ENCODE measurements at places on chromosomes 7 and 10.
A peak's percentile ranks its signal among the peaks of the same experiment; 100 is the strongest.

DNA sequence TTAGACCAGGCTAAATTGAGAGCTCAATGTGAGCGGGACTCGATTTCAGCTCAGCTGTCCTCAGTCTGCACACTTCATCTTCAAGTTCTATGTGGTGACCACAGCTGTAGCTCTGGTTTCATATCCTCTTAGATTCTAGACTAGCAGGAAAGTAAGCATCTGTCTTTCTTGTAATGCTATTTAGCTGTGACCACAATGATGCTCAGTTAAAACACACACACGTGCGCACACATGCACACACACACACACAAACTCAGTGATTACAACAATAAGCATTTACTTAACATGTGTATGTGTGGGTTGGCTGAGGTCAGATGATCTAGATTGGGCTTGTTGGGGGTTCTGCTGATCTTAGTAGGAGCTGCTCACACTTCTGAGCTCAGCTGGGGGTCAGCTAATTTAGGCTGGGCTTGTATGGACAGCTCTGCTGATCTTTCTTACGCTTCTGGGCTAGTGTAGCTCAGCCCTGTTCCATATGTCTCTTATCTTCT, 82.5 kb downstream of the ZNF365 start:
- DNase-seq = no peak

GRCh38 chr10:63416376-63416775, 49.4 kb downstream of the JMJD1C start:
- peak; percentile 22 for DNase-seq

GRCh38 chr7:80047856-80048459, 86.7 kb upstream of the GNAI1 start:
- peak; percentile 60 for DNase-seq

DNA sequence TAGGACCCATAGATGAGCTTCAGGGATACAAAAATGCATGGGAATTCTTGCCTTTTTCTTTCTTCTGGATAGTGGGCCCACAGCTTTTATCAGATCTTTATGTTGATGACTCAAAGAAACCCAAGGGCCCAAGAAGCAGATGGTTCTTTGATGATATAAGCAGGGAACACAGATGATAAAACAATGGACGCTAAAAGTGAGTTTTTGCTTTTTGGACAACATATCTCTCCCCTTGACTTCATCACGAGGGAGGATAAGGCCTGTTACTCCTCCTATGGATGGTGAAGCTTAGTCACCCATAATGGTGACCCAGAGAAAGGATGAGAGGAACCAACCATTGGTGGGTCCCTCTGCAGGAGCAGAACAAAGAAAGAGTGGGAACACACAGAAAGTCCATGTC, 6.5 kb upstream of the OGA start:
- DNase-seq = no peak

DNA sequence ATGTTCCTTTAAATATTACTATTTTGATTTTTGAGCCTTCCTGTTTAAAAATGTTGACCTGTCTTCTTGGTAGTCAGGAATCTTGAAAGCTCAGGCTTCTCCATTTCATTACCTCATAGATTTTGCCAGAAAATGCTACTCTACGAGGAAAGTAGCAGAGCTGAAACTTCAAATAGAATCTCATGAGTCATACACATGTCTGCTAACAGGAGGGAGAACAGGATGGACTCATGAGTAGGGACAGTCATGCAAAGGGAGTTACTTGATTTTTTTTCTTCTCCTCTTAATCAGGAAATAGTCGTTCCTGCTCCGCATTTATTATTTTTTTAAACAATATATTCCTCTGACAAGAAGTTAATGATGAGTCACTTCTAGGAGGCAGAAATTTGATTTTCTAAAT, 37.0 kb upstream of the MINDY3 start:
- DNase-seq = no peak

GRCh38 chr7:138091032-138091431, 14.8 kb downstream of the AKR1D1 start:
- no peak for DNase-seq

DNA sequence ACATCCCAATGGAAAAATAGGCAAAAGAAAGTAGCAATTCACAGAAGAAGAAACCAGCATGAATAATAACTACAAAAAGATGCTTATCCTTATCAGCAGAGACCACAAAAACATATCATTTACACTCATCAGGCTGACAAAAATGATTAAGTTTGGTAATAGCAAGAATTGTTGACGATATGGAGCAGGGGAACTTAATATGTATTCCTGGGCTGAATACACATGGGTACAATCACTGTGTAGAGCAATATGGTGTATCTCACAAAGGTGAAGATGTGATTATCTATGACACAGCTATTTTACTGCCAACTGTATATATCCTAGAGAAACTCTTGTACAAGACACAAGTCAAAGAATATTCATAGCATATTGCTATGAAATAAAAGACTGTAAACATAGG, 141.8 kb upstream of the NOBOX start:
- no peak for DNase-seq

DNA sequence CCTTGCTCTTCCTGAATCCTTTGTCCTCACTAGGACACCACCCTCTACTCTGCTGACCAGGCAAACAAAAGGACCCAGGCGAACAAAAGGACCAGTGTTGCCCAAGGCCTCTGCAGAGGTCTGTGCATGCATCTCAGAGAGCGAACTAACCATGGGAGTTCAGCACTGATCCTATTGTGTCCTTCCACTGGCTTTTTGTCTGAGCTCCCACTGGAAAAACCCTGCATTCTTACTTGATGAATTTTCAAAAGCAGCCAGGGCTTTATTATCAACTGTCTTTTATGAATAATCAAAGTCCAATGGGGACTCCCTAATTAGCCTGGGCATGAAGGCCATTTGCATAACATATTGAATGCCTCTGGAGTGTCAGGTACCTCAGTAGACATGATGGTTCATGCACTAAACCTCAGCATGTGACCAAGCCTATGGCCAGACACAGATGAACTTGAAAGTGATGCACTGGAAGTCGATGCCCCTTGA, 140.6 kb downstream of the KCNMA1 start:
- DNase-seq = peak; percentile 61

- DNase-seq = peak; percentile 57
These were observed 12.6 kb downstream of the FAM200A start for GRCh38 chr7:99539213-99539811.

DNA sequence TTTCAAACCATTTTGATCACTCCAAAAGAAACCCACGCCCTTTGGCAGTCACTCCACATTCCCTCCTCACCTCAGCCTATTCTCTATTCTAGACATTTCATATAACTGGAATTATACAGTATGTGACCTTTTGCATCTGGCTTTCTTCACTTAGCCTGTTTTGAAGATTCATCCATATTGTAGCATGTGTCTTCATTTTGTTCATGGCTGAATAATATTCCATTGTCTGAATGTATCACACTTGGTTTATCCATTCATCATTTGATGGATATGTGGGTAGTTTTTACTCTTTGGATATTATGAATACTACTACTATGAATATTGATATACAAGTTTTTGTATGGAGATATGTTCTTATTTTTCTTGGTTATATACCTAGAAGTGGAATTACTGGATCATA, 3.5 kb upstream of the OTUD1 start:
- DNase-seq = no peak

DNA sequence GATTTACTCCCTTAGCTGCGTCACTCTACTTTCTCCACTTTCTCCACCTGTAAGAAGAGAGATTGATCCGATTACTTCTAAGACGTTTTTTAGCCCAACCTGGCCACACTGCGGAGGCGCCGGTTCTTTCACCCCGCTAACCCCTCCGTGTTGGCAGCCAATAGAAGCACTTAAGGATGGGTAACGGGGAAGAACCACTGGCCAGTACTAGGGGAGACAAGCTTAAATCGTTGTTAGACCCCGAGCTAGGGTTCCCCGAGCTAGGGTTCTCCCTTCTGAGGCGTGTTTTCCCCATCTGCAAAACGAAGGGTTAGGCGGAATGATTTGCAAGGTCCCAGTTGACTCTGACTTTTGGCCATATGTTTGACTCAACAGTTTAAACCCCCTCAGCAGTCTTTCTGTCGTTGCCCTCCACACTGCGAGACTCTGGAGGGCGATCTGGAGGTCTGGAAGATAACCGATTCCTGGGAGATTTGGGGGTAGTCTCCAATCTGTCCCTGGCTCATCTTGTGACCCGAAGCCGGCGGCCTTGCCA, 644 bp downstream of the UMAD1 start:
- DNase-seq = peak; percentile 77

- DNase-seq = peak; percentile 87
These were observed 12.3 kb upstream of the ASB4 start for GRCh38 chr7:95473276-95473985.

DNA sequence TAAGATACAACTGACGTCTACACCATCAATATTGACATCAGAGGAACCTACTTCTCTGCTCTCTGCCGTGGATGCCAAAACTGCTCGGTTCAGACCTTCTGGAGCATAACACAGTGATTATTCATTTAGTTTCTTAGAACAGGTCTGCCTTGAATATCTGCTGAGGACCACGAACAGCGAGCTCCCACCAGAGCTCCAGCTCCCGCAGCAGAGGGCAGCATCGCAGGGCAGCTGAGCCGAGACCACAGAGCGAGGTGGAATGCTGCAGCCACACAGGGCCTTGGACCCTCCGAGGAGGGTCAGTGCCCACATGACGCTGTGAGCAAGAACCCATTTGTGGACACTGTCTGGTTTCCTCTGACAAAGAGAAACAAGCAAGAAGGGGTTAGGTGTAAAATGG, 6.8 kb downstream of the VIPR2 start:
- no peak for DNase-seq

GRCh38 chr7:13910805-13911551, 78.5 kb downstream of the ETV1 start:
- peak; percentile 16 for DNase-seq

GRCh38 chr7:117830422-117830954, 42.8 kb downstream of the CTTNBP2 start:
- DNase-seq = no peak

DNA sequence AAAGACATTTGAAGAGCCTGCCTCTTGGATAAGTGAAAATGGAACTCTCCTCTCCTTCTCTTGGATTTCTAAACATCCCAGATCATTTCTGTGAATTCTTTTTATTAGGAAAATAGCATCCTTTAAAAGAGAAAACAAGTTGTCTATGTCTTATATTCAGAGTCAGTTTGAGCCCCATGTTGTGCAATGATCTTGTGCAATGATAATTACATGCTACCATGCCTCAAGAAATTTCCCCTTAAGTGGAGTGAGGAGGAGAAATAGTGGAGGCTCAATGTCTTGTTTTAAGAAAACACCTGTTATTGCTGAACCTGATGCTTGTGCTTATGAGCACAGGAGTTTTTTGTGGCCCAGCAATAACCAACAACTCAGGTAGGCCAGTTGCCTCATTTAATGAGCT, 103.6 kb downstream of the NPSR1 start:
- no peak for DNase-seq

GRCh38 chr10:107423903-107424302, 259.4 kb upstream of the SORCS1 start:
- DNase-seq = no peak

GRCh38 chr10:97153270-97153850, 32.4 kb downstream of the SLIT1 start:
- peak; percentile 24 for DNase-seq

- no peak for DNase-seq
These were observed 88.8 kb downstream of the SLC25A13 start for GRCh38 chr7:96233084-96233483.

- DNase-seq = no peak
These were observed 161.2 kb upstream of the FAM3C start for GRCh38 chr7:121557034-121557892.

- DNase-seq = peak; percentile 92
These were observed 28.1 kb downstream of the ARL4A start for GRCh38 chr7:12715372-12716133.

GRCh38 chr7:141646826-141647480, 55.0 kb downstream of the DENND11 start:
- no peak for DNase-seq

GRCh38 chr7:75988568-75989499, 5.6 kb downstream of the TMEM120A start:
- no peak for DNase-seq

GRCh38 chr10:117736655-117737054, 194.1 kb downstream of the EMX2 start:
- peak; percentile 66 for DNase-seq

DNA sequence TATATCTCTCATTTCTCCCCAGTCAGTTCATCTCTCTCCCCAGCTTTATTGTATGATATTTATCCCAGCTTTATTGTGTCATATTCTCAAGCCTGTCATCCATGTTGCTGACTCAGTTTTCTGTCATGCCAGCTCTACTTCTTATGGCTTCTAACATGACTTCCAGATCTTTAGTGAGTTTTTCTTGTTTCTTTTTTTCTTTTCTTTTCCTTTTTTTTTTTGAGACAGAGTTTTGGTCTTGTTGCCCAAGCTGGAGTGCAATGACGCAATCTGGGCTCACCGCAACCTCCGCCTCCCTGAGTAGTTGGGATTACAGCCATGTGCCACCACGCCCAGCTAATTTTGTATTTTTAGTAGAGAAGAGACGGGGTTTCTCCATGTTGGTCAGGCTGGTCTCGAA, 28.7 kb upstream of the CALU start:
- DNase-seq = no peak

DNA sequence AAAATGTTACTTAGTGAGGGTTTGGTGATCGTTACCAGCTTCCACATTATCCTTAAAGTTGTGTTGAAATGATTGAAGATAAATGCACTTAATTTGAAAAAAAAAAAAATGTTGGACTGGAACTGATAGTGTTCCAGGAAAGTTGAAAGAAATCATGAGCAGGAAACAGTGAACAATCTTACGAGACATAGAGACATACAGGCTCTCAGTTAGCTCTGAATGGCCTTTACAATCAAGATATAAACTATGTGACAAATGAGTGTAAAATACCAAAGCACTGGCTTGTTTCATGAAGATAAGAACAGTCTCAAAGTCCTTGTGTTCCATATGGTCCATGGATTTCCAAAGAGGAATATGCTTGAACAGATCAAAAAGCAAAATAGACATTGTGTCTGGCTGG, 430.1 kb upstream of the ETV1 start:
- no peak for DNase-seq

- DNase-seq = peak; percentile 51
These were observed 5.9 kb upstream of the ITGA8 start for GRCh38 chr10:15725603-15726002.

DNA sequence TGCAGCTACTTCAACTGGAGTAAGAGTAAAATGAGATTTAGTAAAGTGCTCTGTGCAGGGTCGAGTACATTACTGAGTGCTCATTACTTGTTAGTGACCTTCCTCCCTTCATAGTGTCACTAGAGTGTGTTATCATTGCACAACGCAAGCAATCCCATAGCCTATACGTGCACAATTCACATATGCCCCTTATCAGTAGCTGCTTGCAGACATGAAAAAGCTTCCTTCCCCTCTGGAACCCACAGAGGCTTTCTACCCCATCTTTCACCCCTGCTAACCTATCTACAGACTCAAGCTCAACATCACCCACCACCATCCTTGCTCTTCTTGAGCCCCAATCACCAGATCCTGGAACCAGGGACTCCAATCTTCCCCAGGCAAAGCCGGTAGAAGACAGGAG, 59.3 kb downstream of the C7orf25 start:
- DNase-seq = no peak

- peak; percentile 97 for DNase-seq
These were observed 985 bp upstream of the ETV1 start for GRCh38 chr7:13990319-13990983.
